ENCODE measurements at places on chromosomes 4 and X.

- no peak for DNase-seq
Observed at GRCh38 chrX:41435708-41436107, 11.4 kb upstream of the NYX start.

DNA sequence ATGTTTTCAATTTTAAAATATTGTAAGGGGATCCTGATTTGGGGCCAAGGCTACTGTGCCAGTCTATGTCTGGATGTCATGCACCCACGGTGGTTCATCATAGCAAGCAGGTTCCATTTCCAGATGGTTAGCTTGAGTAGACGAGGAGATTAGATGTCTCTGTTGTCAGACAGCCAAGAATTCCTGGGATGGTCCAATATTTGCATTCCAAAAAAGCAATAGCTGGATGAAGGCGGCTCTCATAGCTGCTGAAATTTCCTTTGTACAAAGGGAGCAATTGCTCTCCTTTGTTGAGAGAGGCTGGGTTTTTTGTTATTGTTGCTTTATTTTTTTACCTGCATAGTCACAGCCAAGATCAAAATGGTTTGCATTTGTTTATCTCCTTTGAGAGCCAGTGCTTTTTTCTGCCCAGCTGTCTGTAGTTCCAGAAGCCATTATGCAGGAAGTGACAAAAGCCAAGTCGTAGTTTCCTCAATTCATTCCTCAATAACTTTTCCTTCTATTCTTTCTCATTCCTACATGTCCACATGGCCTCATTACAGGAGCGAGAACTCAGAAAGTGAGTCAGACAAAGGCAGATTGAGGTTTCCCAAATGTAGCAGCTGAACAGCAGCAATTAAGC, 107.9 kb downstream of the MMRN1 start:
- DNase-seq, result no peak

GRCh38 chr4:3344596-3344995, 51.8 kb downstream of the RGS12 start:
- no peak for DNase-seq

DNA sequence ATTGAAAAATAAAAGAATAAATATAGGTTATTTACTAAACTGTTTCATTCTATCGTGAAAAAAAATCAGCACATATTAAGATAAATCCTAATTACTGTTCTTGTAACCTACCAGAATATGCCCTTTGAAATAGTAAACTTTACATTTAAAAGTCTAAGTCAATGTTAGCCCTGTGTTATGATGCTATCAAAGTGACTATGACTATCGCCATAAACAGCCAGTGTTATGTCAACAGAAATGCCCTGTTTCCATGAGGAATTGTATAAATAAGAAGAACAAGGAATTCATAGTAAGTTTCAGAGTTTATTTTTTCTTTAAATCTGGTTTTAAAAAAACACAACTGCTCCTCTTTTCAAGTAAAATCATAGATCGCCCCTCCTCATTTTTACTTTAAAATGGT, 11.4 kb downstream of the NR3C2 start:
- no peak for DNase-seq

DNA sequence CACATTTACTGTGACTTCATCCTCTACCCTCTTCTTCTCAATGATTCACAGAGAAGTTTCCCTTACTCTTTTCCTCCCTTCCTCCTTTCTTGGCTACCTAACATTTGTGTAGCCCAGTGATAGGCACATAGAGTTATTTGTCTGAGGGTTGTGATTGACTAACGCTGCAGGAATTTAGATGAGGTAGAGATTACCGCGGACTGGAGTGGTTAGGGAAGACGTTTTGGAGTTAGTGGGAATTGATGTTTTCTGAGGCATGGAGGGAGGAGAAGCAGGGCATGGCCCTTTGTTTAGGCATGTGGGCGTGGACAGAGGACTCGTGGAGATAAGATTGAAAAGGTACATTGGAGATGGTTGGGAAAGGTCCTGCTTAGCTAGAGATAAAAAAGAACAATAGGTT, 246.7 kb downstream of the GPAT3 start:
- no peak for DNase-seq

GRCh38 chrX:153880440-153880815, 5.5 kb downstream of the L1CAM start:
- DNase-seq, result no peak
